ENCODE measurements at places on chromosomes 4 and X.
A peak's percentile ranks its signal among the peaks of the same experiment; 100 is the strongest.

- no peak for DNase-seq
These were observed 741.3 kb downstream of the PCDH7 start for GRCh38 chr4:31461421-31461820.

- DNase-seq = no peak
These were observed 34.3 kb downstream of the GPC3 start for GRCh38 chrX:133951098-133951497.

DNA sequence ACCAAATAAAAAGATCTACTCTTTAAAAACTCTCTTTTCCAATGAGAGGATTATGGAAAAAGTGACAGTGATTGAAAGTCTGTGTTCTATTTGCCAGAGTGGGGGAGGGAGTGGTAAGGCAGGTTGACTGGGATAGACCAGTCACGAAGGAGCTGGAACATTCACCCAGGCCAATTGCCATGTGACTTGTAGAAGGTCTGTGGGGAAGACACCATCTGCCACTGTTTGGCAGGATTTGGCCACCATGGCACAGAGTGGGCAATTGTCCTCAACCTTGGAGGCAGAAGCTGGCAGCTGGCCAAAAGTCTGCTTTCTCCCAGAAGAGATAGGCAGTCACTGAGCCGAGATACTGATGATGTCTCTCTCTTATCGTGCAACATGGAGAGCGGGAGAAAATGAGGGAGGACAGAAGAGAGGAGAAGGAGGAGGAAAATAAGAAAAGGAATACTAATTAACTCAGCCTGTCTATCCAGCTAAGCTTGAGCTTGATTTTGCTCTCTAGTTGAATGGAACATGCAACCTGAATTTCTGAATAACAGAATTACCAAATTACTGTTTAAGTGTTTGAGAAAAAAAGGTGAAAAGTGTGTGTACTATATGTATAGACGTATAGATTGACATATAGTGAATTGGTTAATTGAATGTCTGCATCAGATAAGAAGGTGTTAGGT, 267.1 kb downstream of the ARHGAP24 start:
- DNase-seq = peak; percentile 88

- no peak for DNase-seq
These were observed 421.7 kb upstream of the HTR2C start for GRCh38 chrX:114162068-114162735.

DNA sequence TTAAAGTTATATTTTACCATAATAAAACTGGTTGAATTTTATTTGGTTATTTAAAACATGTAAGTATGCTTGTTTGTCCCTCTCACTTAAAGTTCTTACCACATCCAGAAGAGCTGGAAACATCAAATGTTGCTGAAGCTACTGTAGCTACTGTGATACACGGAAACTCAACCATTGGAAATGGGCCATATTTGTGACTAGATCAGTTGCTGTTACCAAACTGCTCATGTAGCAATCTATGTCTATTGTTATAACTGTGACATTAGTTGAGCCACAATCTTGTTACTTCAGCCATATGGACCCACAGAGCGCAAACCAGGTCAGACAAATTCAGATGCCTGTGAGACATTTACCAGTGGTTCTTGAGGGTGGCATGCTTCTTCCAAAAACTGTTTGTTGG, 41.6 kb downstream of the NDNF start:
- DNase-seq = no peak

GRCh38 chrX:18877469-18877868, 106.4 kb downstream of the PHKA2 start:
- no peak for DNase-seq

DNA sequence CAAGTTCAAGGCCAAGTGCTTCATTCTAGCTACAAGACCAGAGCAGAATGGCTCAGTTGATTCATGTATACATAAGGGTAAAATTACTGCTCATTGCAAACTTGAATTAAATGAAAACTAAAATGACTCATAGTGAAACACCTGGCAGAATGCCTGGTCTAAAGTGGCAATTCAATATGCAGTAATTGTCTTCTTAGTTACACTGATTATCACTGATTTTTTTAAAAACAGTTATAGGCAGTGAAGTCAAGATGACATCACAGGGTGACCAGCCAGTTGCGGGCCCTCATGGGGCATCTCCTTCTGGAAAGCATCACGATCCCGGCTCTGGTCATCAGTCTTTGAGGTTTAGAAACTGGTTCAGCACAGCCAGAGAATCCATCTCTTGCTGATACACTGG, 154.2 kb downstream of the RAB28 start:
- no peak for DNase-seq

DNA sequence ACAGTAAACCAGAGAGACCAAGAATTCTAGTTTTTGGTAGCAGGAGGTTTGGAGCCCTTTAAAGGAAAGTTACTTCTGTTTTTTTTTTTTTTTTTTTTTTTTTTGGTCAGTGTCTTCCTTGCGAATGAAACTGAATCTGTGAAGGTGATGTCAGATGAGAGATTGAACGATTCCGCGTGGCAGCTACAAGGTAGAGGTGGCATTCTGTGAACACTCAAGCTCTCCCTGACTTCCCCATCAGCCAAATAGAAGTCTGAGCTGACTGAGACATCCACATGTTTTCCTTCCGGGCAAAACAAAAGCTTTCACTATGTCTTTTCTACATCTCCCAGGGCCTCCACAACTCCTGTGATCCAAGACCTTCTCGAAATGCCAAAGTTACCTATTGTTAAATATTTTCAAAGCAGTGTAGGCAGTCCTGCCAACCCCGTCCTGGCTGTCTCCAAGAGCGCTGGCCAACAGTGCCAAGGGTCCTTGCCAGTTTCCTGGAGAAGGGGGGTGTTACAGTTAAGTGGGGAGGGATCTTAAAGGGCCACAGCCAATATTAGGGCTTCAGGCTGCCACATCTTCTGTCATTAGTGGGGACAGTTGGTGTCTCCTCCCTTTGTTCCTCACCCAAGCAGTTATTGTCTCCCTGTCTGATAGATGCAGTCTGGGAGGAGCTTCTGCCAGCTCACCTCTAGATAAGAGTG, 102.9 kb upstream of the SLC34A2 start:
- DNase-seq = peak; percentile 32

DNA sequence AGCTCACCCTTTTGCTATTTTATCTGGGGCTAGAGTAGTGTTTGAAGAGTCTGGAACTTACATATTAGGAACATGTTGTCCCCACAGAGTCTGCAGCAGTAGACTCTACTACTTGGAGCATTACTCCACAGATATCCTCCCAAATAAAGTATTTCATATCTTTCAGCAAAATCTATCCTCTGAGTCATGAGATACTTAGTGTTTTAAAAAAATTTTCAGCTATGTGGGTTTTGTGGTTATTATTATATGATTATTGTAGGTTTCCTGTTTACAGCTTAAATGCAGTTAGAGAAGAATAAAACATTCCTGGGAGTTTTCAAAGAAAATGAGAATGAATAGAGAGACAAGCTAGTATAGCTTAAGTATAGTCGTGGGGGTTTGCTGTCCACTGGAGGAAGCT, 30.9 kb downstream of the PAGE2 start:
- DNase-seq = no peak

DNA sequence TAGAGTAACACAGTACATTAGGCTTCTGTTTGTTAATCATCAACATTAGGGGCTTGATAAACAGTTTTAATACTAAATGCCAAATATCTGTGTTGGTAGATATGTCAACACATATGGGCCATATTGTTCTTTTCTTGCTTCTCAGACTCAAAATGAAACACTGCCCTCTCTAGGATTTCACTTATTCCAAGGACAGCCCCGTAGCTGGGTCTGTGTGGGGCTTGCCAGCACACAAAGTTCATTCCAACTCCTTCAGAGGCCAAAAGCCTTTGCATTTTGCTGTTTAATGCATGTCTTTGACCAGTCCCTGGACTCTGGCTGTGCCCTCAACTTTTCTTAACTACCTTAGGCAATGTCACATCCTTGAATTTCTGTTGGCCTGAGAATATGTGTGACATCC, 102.0 kb upstream of the ZNF827 start:
- DNase-seq = no peak

- DNase-seq = peak; percentile 64
These were observed 139.0 kb downstream of the UNC5C start for GRCh38 chr4:95409750-95410149.

DNA sequence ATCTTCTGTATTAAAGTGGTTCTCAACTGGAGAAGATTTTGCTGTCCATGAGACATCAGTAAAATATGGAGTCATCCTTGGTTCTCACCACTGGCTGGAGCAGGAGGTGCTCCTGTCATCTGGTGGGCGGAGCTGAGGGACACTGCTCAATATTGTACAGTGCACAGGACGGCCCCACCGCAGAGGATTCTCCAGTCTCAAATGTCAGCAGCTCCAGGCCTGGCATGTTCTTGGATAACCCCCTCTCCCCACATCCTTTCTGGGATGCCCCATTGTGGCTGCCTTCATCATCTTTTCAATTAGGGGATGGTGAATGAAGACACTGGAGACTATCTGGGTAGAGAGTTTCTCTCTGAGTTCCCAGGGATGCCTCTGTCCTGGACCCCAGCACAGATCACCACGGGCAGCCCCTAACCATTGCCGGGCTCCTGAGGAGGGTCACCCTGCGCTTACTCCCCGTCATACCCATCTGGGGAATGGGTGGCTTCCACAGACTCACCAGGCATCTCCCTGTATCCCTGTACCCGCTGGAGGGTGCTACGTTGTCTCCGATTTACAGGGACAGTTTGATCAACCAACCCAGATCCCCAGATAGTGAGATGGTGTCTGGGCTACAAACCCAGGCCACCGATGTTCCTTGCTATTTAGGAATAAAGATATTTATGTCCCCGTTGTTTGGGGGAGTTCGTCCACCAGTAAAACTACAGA, 21.9 kb upstream of the P2RY8 start:
- no peak for DNase-seq

- DNase-seq = no peak
These were observed 49.5 kb downstream of the STX18 start for GRCh38 chr4:4492161-4492847.

- no peak for DNase-seq
These were observed 25.9 kb downstream of the ENPEP start for GRCh38 chr4:110501826-110502225.

DNA sequence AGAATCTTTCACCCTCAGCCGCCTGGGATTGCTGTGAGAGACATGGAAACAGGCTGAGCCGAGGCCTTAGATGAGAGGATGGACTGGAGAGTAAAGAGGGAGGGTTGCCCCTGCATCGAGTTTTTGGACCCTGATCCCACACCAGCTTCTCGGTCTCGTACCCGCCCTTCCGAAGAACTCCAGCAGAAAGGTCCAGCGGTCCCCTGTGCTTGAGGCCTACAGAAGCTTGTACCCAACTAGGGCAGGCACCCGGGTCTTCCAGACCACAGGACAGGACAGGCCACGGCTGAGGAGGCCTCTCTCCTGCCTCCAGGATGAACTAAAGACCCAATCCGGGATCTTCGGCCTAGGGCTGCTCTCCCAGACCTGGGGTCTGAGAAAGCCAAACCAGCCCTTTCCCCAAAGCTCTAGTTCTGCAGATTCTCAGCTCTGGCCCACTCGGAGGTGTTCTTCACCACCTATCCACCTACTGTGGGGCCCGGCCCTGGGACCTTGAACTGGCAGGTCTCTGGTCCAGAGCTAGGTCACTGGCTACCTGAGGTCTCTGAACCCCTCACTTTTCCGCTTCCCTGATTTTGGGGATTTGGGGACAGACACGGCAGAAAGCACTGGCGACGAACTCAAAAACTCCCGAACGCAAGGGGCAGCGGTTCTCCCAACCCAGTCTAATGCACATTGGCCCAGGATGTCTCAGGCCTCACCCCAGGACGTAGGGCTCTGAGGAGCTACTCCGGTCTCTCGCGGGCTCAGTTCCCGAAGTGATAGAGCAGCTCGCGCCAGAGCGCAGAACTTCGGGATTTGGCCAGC, 1.1 kb downstream of the NKX3-2 start:
- no peak for DNase-seq

GRCh38 chrX:54182864-54183613, at the start of gene FAM120C:
Gene FAM120C (minus strand): TSS chrX:54183254. CDS start chrX:54183198, 56 bp downstream.
- DNase-seq = peak; percentile 78

DNA sequence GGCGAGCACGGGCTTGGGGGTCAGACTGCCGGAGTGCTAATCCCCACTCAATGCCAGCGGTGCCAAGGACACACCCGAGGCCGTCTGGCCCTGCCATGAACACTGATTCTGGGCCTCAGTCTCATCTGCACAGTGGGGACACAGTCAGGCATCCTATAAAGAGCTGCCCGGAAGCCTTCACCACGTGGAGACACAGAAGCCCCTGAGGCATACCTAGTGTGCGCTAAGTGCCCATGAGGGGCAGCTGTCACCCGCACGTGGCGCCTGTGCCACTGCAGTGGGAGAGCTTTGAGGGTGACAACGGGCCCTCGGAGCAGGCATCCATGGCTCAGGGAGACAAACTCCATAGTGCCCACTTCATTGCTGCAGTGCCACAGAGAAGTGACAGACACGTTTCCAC, 86.3 kb downstream of the PHKA2 start:
- DNase-seq = no peak

- DNase-seq = no peak
These were observed 60.6 kb downstream of the F8 start for GRCh38 chrX:154961947-154962346.

DNA sequence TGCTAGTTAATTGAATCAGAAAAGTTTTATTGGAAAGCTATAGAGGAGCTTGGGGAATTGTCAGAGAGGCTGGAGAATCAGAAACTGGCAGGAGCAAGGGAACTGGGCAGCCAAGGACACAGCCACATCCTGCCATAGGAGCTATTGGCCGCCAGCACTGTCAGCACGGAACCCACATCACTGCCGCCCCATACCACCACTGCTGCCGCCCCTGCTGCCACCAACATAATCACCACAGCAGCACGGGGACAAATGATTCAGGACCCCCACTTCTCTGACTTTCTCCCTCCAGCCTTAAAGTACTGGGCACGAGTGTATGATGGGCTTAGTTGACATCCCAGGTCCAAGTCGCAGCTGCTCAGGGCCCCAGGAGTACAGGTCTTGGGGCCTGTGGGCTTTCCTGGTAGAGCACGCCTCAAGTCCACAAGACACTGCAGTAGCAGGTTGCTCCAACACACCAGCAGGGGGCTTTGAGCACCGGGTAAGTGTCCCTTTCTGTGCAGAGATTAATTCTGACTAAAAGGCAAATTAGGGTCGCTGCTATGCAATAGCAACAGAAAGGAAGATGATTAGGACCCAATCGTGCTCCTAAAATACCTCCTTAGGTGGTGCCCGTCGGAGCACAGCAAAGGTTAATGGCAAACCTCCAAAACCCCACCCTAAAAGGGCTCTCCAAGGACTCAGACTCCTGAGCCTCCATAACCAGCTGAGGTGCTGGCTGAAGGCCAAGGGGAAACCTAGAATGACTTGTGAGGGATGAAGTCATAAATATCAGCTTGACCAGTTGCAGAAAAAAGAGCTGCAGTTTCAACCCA, 6.9 kb downstream of the PJA1 start:
- DNase-seq = no peak

- no peak for DNase-seq
These were observed 91.5 kb downstream of the HTR2C start for GRCh38 chrX:114675365-114675764.
